ENCODE measurements at places on chromosomes 4 and X.

GRCh38 chrX:93322110-93322509 is 351.3 kb downstream of the NAP1L3 start:
- no peak for DNase-seq

DNA sequence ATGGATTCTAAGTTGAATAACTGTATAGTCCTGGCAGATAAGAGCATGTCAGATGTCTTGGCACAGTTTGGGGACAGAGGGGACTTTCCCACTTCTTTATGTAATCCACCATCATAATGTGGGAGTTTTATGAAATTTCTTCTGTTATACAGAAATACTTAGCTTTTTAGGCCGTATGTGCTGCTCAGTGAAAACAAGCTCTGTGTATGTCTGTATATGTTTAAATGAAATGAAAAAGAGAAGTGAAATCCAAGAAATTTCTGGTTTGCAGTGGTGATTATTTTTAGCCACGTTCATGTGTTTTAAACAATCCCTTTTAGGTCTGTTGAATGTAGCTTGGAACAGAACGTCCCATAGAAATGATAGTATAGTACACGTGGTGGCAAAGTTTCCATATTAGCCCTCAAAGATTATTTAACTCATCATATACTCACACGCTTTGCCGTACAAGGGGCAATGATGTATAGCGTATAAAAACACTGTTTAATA is 41.0 kb downstream of the GAB1 start:
- no peak for DNase-seq

GRCh38 chr4:3773552-3774001 is 7.4 kb downstream of the ADRA2C start:
- no peak for DNase-seq

DNA sequence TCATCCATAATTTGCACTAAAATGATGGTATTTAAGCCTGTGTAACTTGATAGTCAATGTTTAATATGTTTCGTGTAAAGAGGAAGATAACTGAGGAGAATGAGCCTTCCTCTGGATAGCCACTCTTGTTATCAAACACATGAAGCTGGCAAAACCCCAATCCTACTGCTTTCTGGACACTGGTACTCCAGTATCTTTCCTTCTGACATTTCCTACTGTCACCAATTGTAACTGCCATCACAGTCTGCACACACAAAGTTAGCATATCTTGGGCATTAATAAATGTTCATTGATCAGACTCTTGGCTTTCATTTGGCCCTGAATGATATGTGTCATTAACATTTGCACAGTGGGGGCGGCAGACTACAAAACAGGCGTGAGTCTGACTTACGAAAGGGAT is 419.1 kb downstream of the TMA16 start:
- DNase-seq = no peak

DNA sequence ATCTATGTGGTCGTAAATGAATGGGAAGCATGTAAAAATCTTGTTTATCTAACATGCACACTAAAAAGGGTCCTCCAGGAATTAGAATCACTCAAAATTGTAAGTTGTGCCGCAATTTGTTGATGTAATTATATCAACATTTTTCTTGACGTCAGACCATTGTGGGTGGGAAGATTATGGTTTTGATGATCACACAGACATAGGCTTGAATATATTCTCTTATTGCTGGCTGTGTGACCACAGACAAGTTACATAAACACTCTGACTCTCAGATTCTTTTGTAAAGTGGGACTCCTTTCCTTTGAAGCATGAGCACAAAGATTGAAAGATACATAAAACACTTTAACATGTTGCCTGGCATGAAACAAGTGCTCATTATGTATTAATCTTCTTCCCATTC is 51.5 kb downstream of the IL1RAPL1 start:
- DNase-seq = no peak

DNA sequence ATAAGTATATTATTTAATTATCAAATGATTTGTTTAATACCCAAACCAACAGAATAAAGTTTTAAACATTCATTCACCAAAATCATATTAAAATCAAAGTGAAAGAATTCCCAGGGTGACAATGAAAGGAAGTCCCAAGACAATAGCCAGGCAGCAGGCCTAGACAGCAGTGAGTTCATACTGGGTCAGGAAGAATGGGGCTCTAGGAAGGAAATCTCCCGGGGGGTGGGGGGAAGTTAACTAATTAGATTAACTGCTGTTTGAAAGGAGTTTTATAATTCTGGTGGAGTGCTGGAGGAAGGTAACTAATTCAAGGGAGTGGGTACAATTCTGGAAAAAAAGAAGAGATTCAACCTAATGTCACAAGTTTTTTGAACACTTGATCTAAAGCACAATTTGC is 104.1 kb downstream of the ZAR1 start:
- DNase-seq = no peak

- no peak for DNase-seq
Observed at GRCh38 chr4:58191109-58191508, 1080.9 kb upstream of the IGFBP7 start.

GRCh38 chrX:39766085-39766726 is 331.6 kb downstream of the BCOR start:
- peak; percentile 8 for DNase-seq

DNA sequence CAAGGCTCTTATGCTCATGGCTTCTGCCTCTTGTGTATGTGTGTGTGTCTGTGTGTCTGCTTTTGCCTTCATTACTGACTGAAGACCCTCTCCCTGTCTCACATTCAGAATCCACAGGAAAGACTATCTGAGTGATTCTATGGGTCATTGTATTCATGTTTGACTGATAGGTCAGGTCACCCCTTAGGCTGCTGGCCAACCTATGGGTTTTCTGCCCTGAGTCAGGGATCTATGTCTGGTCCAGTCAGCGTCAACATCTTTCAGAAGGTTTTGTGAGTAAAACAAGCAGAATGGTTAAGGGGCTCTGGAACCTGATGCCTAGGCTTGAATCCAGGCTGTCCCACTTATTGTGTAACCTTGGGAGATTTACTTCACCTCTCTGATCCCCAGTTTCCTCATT is 30.5 kb downstream of the NHSL2 start:
- no peak for DNase-seq

DNA sequence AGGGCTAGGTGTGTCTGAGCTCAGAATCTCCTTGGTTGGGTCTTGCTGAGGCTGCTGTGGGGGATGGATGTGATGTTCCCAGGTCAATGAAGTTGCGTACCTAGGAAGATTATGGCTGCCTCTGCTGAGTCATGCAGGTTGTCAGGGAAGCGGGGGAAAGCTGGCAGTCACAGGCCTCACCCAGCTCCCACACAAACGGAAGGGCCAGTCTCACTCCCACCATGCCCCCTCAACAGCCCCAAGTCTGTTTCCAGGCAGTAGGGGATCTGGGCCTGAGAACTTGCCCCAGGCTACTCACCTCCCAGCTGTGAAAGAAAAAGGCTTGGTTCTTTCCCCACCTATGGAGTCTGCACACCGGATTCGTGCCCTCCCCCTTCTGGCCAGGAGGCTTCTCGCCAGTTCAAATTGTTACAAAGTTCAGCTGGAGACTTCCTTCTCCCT is 72.9 kb downstream of the WDR44 start:
- DNase-seq = no peak

DNA sequence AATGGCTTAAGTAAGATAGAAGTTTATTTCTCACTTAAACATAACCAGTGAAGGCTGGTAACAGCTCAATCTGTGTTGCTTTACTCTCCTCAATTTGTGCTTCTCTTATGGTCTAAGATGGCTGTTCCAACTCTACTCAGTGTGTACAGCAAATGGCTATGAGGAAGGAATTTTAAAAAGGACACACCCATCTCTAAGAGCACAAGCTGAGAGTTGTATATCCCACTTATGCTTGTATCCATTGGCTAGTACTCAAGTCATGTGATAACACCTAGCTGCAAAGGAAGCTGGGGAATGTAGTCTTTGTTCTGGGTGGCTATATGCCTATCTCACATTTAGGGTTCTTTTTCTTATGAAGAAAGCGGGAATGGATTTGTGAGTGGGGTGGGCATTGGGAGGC is 63.3 kb downstream of the GPAT3 start:
- DNase-seq = no peak

- no peak for DNase-seq
Observed at GRCh38 chr4:168516841-168517240, 20.0 kb downstream of the PALLD start.

DNA sequence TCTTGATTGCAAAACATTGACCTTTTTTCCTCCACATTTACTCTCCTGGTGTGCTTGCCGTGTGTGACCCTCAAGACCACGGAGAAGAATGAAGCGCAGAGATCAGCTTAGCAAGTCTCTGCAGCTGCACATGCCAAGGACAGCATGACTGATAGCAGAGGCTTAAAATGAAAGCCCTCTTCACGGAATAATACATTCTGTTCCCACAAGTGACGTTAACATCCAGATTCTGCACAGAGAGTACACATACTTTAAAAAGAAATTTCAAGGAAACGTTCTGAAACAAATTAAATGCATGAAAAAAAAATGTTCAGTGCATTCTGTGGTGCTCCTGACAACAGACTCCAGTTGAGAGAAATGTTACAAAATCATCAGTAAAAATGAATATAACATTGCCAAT is 60.9 kb downstream of the SLC7A11 start:
- DNase-seq = no peak

GRCh38 chr4:184283659-184284335 is 66.1 kb upstream of the ENPP6 start:
- DNase-seq = no peak

- no peak for DNase-seq
Observed at GRCh38 chr4:108130955-108131354, 37.8 kb downstream of the LEF1 start.

- no peak for DNase-seq
Observed at GRCh38 chr4:6788123-6788522, 5.6 kb downstream of the KIAA0232 start.

- DNase-seq = no peak
Observed at GRCh38 chr4:67680581-67681222, 20.3 kb downstream of the UBA6 start.

DNA sequence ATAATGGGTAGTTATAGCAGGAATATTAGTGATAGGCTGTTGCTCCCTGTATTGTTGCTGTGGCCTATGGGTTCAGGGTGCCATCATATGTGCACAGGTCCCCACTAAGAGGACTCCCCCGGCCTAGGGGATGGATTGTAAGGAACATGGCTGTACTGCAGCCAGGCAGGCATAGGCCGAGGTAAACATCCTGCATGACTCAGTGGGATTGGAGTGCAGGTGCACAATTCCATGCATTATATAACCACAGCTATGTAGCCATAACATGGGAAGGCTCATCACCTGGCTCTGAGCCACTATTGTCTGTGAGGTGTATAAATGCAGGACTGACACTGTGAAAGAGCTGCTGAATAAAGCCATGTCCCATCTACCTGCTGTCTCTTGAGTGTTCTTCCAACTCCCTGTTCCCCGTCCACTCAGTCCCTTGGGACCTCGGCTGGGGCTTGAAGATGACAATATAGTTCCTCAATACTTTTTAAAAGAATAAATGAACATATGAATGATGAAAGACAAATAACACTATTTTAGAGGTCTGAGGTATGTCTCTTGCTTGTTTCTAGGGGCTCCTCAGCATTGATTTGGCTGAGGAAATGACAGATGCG is 425.2 kb downstream of the IDS start:
- DNase-seq = no peak

GRCh38 chrX:112802541-112802940 is 38.1 kb downstream of the AMOT start:
- no peak for DNase-seq

- DNase-seq = no peak
Observed at GRCh38 chr4:30728311-30728710, 8.1 kb downstream of the PCDH7 start.

All from stimulated activated CD4-positive, alpha-beta T cell treated with anti-CD3 and anti-CD28 coated beads, Interleukin-1b, Interleukin-23, amount 100 ng/mL, for 48 hours (primary cell).